ENCODE measurements at places on chromosomes 2 and 18. TPM values are rescaled to one million over a fixed set of nuclear protein-coding genes. Genes with fewer than 3 reads are reported as not detected.
A peak's percentile ranks its signal among the peaks of the same experiment; 100 is the strongest.

The CAMKMT gene
- 10.7 TPM for total RNA-seq

GRCh38 chr18:55455938-55456337, 132.1 kb downstream of the TCF4 start:
- DNase-seq, result no peak

DNA sequence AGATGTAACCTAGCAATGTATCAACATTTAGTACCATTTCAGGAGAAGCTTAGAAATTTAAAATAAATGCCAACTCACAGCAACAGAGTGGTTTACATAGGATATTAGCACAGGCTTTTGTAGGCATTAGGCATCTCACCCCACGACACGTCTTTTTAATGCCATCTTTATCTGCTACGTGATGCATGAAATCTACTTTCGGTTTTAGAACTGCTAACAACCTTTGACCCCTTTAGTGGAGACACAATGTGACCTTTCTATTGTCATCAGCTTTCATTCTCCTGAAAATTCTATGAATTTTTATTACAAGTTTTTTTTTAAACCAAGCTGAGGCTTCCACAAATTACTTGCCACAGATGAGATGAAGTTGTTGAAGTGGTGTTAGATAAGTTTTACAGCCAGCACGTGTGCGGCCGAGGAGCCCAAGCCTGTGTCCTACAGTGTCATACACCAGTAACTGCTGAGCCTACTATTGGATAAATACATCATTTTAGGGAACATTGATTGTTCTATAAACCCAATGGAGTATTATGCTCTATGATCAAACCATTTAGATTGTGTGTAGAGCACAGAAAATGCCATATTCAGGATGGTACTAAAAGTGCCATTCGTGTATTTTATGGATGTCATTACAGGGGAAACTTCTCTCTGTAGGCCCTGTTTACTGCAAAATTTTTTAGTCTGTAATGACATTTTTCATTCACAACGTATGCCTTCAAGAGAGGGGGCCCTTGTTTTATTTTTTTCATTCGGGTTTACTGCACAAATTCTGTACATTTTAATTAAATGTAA, 151.6 kb downstream of the PTGR3 start:
- DNase-seq, result no peak

DNA sequence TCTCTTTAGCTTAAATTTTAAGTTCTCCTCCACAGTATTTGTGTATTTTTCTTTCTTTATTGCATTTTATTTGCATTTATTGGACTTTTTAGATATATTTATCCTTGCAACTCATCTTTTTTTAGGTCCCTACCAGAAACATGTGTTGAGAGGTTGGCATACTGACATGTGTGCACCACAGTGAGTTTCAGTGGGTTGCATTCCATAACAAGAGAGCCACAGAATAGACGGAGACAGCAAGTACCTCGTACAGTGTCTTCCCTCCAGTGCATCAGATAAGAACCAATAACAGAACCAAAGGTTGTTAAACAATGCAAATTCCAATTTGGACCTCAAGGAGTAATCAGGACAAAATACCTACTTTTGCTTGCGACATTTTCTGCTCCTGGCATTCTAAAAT, 111.9 kb downstream of the DNAH7 start:
- no peak for DNase-seq

The B3GNT7 gene
- total RNA-seq, result 21.5 TPM

GRCh38 chr2:173187941-173188788, 112.5 kb downstream of the MAP3K20 start:
- DNase-seq, result no peak

- DNase-seq, result peak; percentile 63
Measured at GRCh38 chr2:187581125-187581896, 27.1 kb upstream of the TFPI start.

DNA sequence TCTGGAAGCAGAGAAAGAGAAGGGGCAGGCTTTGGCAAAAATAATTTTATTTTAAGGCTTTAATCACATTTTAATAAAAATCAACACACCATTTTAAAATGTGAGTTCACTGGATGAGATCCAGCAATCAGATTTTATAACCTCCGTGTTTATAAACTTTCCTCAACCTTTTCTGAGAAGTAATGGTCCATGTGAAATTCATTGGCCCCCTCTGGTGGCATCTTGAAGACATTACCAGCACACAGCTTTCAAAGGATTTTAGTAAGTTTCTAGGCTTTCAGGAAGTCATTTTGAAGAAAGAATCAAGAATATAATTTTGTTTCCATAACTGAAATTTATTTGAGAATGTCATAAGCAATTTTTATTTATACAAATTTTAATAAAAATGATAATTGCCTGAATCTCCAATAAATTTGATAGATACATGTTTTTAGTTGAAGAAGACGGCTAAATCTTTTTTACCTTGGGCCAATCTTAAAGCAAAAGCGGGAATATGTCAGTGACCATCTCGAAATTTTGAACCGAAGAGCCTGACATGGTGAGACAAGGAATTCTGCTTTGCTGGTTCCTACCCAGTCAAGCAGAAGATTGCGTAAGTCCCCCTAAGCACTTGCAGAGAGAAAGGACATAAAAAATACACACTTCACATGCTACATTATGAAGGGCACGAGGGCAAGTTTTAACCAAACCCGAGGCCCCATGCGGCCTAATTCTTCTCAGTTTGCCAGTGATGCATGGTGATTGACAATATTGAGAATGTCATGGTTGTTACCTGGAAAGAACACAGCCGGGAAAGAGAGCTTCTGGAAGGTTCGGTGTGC, 128.4 kb upstream of the CBLN2 start:
- peak; percentile 61 for DNase-seq

DNA sequence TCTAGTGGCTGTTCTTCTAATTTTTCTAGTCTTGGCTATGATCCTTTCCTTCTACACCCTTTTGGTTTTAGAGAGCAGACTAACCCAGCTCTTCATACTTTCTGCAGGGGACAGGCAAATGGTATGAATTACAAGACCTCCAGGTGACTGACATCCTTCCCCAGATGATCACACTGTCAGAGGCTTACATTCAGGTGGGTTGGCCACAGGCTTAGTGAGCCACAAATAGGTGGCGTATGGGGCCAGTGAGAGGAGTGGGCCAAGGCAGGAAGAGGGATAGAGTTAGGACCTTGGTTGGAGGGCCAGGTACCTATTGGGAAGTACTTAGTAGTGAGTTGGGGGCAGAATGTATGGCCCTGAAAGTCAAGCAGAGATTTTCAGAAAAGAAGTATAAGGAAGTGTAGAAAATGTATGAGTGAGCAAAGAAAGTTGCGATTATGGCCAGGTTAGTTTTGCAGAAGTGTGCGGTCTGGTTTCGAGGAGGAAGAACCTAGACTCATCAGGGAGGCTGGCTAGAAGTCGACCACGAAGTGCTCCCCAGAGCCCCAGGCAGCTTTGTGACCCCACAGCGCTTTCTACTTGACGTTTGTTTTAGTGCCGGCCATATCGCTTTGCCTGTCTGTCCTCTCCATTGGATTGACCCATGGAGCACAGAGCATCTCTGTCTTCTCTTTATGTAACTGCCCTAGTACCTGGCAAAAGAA, 20.0 kb downstream of the SFTPB start:
- DNase-seq, result no peak

- DNase-seq, result no peak
Measured at GRCh38 chr2:210657874-210658273, 101.5 kb downstream of the CPS1 start.

The DPP10 gene
- total RNA-seq, result not detected

DNA sequence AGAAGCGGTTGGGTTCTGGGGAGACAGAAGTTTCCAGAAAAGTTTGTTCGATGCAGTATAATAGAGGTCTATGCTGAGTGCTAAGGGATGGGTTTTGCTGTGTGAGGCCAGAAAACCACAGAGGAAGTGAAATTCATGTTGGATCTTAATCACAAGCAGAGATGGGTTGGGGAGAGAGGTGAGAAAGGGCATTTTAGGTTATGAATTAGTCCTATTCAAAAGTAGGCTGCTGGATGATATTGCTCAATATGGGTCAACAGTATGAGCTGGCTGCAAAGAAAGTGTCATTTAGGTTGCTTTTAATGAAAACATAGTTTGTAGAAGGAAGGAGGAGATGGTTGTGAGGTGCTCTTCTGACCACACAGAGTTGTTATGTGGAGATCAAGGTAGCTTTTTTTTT, 118.8 kb upstream of the LHCGR start:
- no peak for DNase-seq

The ANKRD30BL gene
- total RNA-seq, result not detected

DNA sequence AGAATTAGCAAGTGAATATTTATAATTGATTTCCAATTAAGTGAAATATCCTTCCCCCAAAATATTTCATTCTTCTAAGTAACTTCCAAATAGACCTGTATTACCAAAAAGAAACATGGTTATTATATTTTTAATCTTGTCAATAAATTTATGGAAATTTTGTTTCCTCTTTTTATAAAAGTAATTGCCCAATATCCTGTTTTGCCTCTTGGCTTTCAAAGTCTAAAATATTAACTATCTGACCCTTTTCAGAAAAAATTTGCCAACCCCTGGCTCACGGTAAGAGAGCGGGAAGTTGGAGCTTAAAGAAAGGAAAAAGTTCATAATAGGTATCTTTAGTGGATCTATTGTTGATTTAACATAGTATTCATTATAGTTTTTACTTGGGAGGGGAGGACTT, 20.4 kb upstream of the SANBR start:
- no peak for DNase-seq

The CSRNP3 gene
- 0.32 TPM for total RNA-seq

The HAAO gene
- not detected for total RNA-seq

The SERPINB3 gene
- total RNA-seq, result not detected

DNA sequence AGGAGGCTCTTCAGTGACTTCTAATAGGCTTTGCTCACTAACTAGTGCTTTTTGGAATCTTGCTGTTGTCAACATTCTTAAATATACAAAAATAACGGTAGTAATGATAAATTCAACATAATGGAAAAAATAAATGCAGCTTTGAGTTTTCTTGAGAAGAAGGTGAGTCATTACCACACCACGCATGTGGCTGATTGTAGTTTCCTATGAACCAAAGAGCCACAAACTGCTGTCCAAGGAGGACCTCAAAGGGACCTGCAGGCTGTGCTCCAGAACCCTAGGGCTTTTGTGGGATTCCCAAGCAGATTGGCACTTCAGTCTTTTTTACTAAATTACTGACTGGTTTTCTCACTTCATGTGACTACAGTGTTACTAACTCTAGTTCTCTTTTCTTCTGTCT, 66.7 kb downstream of the TPGS2 start:
- DNase-seq, result no peak

The CNTNAP5 gene
- not detected for total RNA-seq

The EMILIN2 gene
- 16.4 TPM for total RNA-seq

The FAM110C gene
- not detected for total RNA-seq

DNA sequence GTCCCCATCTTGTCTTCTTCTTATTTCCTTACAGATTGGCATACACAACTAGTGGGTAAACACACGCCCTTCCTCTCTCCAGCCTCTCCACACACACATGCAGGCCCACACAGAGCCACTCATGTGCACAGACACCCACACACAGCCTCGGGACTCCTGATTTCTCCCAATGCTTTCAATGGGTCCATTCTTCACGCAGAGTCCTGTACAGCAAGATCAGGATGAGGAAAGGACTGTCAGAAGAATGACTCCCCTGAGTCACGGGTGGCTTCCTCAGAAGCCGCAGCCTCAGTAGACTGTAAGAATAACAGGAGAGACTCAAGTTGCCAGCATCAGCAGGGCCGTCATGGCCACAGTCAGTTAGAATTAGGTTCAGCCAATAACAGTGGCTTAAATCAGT, 109.1 kb upstream of the GLI2 start:
- peak; percentile 74 for DNase-seq

- no peak for DNase-seq
Measured at GRCh38 chr2:64980183-64980582, 9.0 kb upstream of the SLC1A4 start.

DNA sequence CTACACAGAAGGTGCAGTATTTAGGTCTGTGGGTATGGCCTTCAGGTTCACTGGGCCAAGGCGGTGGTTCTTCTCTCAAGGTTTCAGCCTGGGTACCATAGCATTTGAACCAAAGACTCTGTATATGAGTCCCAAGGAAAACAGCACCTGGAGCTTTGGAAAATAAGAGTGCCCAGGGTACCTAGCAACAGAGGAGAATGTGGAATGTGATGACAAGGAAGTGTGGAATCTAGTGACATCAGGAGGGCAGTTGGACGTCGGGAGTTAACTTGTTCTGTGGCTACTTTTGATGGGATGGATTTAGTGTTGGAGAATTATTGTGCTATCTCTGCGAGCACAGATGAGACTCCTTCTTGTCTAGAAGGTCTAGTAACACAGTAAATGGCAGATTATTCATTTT, 201.2 kb downstream of the NOL4 start:
- DNase-seq, result no peak

- no peak for DNase-seq
Measured at GRCh38 chr2:27828305-27828704, 56.8 kb downstream of the MRPL33 start.

DNA sequence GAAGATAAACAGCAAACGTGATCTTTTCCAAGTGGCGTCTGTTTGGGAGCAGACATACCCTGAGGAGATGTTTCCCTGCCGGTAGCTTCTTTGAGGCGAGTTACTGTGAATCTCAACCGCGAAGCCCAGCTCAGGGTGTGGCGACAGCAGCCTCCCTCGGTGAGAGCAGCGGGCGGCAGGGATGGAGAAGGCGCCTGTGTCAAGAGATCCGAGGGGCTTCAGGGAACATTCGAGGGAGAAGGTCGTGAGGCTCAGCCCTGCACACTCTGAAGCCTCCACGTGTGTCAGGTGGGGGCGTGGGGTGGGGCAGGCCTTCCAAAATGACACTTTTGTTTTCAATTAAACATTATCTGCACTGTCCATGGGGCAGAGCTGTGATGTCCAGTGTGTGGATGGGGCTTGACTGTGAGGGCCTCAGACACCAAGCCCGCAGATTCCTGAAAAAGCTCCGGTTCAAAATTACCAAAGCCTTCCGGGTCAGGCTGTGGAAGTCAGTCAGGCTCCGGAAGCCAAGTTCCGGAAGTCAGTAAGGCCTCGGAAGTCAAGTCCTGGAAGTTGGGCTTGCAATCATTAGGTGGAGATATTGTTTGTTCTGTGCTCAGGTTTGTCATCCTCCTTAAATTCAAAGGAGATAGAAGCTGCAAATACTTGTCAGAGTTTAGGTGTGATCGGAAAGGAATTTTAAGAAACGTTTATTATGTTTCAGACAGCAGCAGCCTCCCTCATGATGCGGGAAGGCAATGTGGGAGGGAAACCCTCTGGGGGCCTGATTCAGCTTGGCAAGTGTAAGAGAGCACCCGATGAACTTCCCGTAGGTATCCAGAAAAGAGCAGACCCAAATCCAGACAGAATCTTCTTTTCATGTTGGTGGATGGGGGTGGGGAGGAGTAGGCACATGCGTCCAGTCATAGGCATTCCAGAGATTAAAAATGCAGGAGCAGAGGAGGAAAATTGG, 20.7 kb downstream of the SMIM21 start:
- no peak for DNase-seq

The PRSS56 gene
- not detected for total RNA-seq
